CD4-positive, CD25-positive, alpha-beta regulatory T cell (primary cell): ENCODE measurements at places on chromosomes 12 and 14.

- DNase-seq, result no peak
Observed at GRCh38 chr12:85322715-85323114, 42.7 kb downstream of the ALX1 start.

- no peak for DNase-seq
Observed at GRCh38 chr12:115785548-115785947, 491.9 kb downstream of the MED13L start.

GRCh38 chr12:9081667-9082427 lies 33.9 kb downstream of the A2M start:
- no peak for DNase-seq

DNA sequence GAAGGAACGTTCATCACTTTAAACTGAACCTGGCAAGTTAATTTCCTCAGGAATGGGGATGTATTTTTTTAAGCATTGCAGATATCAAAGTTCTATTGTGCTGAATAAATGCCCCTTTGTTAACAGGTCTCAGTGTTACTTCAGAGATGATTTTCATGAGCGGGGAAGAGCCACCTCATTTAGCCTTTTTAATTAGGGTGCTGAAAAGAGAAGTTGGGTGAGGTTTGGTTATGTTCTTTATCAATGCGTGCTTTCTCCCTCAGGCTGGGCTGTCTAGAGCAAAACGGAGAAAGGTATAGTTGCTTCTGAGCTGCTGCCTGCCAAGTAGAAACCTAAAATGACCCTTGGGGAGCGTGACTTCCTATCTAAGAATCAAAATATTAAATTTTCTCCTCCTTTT lies 8.0 kb upstream of the HIP1R start:
- DNase-seq, result no peak

DNA sequence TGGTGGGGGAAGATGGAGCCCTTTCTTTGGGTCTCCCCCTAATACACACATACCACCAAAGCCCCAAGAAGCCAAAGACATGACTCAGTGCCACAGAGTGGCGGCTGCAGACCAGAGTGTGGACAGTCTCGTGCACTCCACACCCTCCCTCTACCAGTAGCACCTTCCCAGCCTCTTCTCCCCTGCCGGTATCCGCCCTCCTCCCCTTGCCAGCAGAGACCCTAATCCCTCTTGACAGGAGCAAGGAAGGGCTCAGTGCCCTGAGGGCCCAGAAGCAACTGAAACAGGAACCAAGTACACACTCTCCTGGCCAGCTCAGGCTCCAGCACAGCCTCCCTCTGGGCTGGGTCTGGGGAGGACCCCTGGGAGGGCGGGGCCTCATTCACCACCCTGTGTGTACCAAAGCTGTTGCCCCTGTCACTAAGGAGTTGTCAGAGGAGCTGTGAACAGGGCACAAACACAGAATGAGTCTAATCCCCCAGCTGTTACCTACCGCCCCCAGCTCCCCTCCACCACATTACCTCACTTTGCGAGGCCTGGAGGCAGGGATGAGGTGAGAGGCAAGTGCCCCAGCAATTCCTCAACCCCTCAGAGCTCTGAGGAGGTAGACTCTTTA lies 8.2 kb downstream of the SPRYD3 start:
- DNase-seq, result no peak

DNA sequence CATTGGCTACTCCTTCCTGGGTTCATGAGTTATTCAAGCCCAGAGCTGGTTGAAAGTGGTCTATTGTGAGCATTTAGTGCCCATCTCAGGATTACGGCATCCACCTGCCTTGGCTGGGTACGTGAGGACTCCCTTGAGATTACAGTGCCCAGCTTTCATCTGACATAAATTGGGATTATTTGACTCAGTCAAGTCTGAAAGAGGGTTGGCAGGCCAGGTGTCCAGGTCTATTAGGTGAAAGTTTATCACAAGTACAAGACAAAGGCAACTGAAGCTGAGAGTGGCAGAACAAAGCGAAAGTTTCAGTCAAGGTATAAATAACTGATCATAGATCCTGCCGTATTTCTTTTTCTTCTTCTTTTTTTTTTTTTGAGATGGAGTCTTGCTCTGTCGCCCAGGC lies 84.6 kb upstream of the ATF7IP start:
- DNase-seq, result no peak

DNA sequence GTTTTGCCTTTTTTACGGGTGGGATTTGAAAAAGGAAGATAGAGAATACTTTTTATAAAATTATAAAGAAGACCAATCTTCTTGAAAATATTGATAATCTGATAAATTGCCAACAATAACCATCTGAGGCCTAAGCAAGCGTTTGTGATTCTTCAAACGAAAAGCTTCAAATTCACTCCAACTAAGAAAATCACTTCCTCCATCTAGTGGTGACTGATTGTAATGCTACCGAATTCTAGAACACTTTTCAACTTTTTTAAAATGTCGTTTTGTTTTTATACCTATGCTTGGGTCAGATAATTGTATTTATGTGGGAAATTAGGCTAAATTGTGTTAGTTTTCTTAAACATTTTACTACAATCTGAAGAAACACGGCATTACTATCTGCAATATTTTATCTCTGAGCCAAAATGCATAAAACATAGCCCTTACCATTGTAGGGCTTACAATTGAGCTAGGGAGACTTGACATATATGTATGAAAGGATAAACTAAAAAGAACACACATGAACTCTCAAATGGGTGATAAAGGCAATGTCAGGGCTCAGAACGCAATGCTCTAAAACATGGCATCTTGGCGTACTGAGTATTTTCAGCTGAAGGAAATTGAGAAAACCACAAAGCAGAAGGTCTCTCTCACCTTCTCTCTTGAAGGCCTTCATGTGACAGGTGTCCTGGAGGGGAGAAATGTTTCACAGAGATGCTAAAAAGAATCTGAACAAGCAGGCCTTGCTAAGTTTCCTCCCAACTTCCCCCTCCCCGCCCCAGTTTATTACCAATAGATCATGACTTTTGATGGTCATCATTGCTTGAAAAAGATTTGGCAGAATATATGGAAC lies 36.8 kb upstream of the G2E3 start:
- peak; percentile 33 for DNase-seq

- no peak for DNase-seq
Observed at GRCh38 chr14:90777830-90778485, 38.3 kb downstream of the TTC7B start.

DNA sequence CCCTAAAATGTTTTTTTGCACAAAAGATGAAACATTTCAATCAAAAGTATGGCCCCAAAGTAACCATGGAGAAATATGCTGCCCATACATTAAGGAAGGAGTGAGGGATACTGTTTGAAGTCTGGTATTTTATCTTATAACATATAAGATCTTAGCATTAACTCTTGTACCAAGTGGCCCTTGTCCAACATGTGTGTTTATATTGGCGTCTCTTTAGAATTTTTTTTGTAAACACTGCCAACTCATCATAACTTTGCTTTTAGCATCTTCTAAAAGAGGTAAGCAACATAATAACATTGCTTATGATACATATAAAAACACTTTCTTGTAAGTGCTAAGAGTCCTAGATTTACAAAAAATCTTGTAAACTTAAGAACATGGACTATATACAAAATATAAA lies 419.7 kb downstream of the ADAMTS20 start:
- no peak for DNase-seq

GRCh38 chr12:18753481-18754123 lies 15.7 kb downstream of the CAPZA3 start:
- no peak for DNase-seq

- DNase-seq, result no peak
Observed at GRCh38 chr14:75204116-75204515, 27.7 kb upstream of the TMED10 start.

- no peak for DNase-seq
Observed at GRCh38 chr14:39279515-39279914, 45.8 kb downstream of the MIA2 start.

DNA sequence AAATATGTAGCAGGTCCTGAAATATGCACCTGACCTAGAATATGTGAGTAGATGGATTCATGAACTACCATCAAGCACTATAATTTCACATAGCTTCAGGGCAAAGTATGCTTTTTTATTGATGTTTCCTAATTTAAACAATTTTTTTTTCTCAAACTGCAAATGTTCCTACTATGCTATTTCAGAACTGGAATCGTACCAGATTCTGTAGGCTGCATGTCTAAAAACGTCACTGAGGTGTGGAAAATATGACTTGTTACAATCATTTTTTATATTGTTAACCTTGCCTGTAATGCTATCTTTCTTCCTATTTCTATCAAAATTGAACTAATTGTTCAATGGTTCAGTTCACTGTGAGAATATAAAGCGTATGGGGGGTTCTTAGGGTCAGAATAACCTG lies 78.0 kb upstream of the RERGL start:
- DNase-seq, result no peak

DNA sequence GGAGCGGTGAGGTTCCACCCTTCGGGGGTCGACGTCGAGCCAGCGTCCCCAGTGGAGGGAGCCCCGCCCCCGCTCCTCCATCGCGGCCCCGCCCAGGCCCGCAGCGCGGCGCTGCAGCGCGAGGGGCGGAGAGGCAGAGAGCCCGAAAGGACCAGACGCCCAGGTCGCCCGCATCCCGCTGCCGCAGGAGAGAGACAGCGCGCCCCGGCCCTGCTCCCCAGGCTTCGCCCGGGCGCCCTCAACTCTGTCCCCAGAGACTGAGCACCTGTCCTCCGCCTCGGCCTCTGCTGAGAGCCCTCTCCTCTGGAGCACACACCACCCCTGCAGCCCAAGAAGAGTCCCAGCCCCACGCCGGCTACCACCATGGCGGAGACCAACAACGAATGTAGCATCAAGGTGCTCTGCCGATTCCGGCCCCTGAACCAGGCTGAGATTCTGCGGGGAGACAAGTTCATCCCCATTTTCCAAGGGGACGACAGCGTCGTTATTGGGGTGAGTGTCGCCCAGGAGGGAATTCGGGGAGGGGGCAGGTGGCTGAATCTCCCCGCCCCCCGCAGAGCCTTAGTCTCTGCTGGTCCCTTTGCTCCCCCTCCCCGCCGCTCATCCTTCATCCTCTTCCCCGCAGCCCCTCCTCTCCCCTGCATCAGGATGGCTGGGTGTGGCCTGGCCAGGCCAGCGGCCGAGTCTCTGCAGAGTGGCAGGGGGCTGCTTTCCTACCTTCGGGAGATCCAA lies at the start of gene KIF5A:
TSS of gene KIF5A (plus strand) at position 136 of the 732 bp plus-strand sequence. CDS start at position 364, 228 bp downstream.
- peak; percentile 39 for DNase-seq

DNA sequence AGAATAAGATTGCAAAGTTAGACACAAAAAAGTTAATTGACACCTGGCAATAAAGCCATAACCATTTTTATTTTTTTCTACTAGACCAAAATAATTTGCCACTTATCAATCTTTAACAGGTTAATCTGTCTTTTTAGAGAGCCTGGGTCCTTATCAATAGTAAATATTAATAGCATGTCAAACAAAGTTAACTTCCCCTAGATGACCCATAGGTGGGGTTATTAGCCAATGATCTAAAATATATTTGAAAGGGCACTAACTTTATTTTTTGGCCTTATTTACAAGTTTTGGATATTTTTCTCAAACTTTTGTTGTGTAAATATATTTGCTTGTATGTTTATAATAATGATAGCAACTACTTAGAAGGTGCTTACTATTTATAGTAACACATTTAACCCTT lies 3.9 kb downstream of the ANKRD33 start:
- no peak for DNase-seq

- no peak for DNase-seq
Observed at GRCh38 chr12:53999559-54000115, 324 bp upstream of the HOXC9 start.
